ENCODE measurements at places on chromosomes 7 and 10.

GRCh38 chr7:45700556-45700955 is 126.4 kb downstream of the ADCY1 start:
- no peak for DNase-seq

DNA sequence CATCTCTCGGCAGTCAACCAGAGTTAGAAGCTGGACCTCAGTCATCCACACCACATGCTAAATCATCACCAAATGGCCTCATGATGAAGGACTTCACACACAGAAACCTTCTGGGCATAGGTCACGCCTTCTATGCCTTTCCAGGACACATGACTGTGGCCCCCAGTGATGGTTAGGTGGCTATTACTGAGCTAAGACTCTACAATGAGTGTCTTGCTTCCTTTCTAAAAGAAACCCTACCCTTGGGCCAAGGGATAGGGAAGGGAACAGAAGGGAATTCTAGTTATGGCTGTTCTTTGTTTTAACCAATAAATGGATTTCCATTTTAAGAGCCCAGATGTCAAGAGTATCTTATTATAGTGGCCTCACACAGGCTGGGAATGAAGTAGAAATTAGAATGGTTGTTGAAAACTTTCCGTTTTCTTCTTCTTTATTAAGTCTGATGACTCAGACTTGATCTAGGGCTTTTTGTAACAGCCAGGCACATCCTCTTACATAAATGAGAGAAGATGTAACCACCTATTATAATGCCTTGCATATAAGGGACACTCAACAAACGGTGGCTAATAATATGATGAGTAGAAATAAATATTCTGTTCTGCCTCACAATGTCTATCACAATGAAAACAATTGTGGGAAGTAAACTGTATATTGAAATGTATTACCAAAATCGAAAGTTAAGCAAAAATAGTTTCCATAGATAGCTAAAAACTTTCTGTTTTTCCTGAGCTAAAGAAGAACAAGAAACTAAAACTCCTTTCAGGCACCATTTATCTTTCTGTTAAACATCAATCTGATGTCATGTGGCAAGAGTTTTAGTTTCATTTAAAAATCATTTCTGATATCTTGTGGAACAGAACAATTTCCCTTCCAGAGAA is 62.5 kb upstream of the TOMM7 start:
- no peak for DNase-seq

- no peak for DNase-seq
Measured at GRCh38 chr10:2014541-2014940, 277.2 kb upstream of the ADARB2 start.

DNA sequence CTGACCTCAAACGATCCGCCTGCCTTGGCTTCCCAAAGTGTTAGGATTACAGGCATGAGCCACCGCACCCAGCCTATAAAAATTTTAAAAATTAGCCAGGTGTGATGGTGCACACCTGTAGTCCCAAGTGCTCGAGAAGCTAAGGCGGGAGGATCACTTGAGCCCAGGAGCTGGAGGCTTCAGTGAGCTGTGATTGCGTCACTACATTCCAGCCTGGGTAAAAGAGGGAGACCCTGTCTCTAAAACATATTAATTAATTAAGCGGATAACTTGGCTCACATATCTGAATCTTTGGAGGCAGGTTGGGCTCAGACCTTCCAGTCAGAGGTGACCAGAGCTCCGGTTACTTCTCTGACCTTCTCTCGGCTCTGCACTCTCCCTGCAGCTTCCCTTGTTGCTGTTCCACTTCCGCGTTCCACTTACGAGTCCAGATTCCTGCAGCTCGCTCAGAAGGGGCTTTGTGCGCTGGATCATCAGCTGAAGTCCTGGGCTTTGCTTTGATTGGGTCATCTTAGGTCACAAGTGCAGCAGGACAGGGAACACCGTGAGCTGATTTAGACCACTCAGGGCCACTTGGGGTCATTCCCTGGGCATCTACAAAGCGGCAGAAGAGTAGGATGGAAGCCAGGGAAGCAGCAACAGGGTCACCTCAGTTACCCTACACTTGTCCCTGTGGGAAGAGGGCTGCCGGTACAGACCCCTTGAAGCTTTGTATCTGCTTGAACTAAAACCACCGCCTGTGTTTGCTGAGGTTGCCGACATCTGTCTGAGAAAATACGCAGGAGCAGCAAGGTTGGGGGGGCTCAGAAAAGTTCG is 2.0 kb upstream of the ARPC1B start:
- DNase-seq = no peak

GRCh38 chr10:112951359-112952281 is 1.6 kb downstream of the TCF7L2 start:
- no peak for DNase-seq
